Stimulated activated CD4-positive, alpha-beta T cell treated with anti-CD3 and anti-CD28 coated beads, Interleukin-1b, Interleukin-23, amount 100 ng/mL, for 24 hours (primary cell): ENCODE measurements at places on chromosomes 16 and 17.

- no peak for DNase-seq
Measured at GRCh38 chr16:87637357-87637756, 35.0 kb downstream of the JPH3 start.

- DNase-seq, result no peak
Measured at GRCh38 chr17:45246861-45247428, 14.9 kb downstream of the SPATA32 start.

DNA sequence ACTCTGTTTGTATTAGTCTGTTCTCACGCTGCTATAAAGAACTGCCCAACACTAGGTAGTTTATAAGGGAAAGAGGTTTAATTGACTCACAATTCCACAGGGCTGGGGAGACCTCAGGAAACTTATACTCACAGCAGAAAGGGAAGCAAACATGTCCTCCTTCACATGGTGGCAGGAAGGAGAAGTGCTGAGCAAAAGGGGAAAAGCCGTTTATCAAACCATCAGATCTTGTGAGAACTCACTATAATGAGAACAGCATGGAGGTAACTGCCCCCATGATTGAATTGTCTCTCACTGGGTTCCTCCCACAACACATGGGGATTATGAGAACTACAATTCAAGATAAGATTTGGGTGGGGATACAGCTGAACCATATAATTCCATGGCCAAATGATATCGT lies 30.9 kb downstream of the ABCC1 start:
- DNase-seq, result no peak

DNA sequence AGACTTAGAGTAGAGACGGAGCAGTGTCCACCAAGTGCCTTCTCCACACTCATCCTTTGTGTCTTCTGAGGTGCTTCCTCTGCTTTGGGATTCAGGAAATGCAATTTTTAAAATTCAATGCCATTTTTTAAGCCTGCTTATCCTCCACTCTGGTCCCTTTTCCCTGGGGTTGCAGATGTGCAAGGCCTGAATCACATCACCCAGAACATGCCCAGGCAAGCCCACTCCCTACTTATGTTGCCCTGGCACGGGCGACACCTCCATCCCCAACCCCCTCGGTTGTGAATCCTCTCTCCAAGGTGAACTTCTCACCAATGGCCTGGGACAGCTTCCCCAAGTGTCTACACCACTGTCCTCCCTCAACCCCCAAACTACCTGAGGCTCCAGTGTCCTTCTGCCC lies 116.2 kb downstream of the C17orf67 start:
- DNase-seq, result no peak

- no peak for DNase-seq
Measured at GRCh38 chr17:78255029-78255656, 23.7 kb downstream of the TMEM235 start.

GRCh38 chr17:19248928-19249574 lies 11.9 kb downstream of the EPN2 start:
- DNase-seq, result no peak

DNA sequence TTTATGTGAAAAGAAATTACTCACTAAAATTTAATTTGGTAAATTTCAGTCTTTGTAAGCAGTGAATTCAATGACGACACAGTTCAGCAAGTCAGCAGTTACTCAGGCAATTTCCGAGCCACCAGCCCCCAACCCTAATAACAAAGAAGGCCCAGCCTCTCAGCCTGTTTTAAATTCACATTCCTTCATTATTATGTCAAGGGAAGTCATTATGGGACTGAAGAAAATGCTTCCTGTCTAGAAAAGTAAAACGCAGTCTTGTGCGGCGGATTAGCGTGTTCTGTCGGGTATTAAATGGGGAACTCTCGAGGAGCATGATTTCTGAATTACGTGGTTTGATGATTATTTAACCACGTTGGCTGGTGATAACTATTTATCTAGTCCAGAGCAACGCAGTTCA lies 177.6 kb downstream of the AIPL1 start:
- no peak for DNase-seq

- DNase-seq, result no peak
Measured at GRCh38 chr16:61946019-61946418, 90.2 kb downstream of the CDH8 start.

DNA sequence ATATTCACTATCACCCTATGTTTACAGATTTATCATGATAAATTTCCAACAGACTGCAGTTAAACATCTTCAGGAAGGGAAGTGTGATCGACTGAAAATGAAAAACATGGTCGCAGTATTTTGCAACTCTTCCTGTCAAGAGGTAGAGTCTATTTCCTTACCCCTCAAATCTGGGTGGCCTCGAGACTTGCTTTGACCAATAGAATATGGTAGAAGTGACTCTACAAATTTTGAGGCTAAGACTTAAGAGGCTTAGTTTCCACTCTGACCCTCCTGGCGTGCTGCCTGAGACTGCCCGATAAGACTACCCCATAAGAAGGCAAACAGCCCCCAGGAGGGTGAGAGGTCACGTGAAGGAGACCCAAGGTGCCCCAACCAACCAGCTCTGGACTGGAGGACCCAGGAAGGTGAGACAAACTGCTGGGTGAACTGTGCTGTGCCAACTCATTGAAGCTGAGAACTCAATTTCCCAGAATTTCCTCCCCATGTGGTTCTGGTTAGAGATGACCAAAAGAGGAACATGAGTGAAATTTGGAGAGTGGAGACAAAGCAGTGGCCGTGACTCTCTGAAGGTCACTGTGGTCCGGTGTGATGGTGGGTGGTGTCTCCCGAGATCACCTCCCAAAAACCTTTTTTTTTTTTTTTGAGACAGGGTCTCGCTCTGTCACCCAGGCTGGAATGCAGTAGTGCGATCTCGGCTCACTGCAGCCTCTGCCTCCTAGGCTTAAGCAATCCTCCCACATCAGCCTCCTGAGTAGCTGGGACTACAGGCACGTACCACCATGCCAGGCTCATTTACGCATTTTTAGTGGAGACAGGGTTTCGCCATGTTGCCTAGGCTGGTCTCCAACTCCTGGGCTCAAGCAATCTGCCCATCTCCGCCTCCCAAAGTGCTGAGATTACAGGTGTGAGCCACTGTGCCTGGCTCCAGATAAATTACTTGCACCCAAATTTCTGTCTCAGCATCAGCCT lies 38.2 kb upstream of the LITAF start:
- no peak for DNase-seq

GRCh38 chr17:75356260-75356937 lies 49.1 kb downstream of the GRB2 start:
- DNase-seq, result no peak

GRCh38 chr17:78313735-78314648 lies 45.9 kb downstream of the SOCS3 start:
- peak; percentile 78 for DNase-seq

- no peak for DNase-seq
Measured at GRCh38 chr17:46868689-46869187, 17.4 kb downstream of the WNT9B start.

DNA sequence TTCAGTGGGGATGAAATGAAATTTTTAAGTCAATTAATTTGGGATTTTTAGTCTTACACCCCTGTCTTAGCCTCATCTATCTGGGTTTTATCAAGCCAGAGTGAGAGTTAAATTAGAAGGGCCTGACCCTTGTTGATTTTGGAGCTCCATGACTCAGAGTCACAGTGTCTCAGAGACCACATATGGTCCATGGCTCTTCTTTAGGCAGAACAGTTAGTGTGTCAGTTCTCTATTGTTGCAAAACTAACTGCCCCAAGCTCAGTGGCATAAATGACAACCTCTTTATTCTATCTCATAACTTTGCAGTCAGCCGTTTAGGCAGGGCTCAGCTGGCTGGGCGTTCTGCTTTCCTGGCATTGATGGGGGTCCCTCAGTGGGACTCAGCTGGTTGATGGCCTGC lies 44.7 kb downstream of the IRF8 start:
- no peak for DNase-seq

DNA sequence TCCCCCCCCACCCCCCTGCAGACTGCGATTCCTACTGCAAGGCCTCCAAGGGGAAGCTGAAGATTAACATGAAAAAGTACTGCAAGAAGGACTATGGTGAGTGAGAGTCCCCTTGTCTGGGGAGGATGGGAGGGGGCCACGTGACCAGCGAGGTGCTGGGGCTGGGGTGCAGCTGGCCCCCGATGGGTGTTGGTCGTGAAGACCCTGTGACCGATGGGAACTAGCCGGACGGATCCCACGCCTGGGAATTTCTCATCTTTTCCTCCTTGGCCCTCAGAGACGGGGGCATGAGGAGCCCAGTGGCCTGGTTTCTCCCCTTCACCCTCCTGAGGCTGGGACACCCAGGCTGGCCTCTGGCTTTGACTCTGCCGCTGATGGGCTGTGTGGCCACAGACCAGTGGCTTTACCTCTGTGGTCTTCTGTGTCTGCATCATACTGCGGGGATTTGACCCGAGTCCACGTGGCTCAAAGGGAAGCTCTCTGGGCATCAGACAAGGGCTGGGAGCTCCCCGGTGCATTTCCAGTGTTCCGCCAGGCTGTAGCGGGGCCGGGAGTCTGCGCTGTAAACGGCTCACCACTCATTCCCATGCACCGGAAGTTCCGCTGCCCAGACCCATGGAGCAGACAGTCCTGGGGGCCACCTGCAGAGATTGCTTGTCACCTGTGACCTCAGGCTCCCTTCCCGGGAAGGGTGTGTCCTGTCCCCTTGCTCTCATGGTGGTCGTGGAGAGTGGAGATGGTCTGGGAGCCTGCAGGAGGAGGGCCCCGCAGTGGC lies 200.0 kb downstream of the NTN1 start:
- DNase-seq, result no peak

GRCh38 chr17:57415751-57416207 lies 159.5 kb downstream of the MSI2 start:
- DNase-seq, result no peak

DNA sequence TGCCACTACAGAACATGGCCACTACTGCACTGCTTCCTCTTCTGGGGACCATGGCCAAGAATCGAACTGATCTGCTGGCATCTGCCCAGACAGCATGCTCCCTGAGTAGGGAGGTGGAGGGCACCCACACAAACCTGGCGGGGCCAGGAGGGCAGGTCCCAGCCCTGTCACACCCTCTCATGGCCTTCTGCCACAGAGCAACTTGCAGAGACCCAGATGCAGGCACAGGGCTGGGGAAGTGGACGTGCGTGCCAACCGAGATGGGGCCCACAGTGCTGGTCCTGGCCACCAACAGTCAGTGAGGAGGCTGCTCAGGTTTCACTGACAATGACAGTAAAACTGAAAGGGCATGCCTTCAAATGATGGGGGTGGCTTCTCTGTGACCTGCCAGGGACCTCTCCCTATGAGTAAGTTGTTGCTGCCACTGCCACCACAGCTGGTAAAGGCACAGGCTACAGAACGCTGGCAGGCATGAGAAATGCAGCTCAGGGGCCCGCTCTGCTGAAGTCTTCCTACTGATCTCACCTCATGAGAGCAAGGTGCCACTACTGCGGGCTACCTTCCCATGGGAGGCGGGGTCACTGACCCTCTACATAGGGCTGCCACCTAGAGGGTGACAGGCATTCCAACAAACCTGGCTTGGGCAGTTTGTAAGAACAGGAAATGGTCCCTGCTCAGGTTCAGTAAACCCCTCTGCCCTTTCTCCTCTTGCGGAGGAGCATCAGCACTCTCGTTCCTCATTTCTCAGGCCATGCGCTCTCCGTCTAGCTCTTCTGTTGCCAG lies 15.5 kb downstream of the HIC1 start:
- DNase-seq, result no peak

DNA sequence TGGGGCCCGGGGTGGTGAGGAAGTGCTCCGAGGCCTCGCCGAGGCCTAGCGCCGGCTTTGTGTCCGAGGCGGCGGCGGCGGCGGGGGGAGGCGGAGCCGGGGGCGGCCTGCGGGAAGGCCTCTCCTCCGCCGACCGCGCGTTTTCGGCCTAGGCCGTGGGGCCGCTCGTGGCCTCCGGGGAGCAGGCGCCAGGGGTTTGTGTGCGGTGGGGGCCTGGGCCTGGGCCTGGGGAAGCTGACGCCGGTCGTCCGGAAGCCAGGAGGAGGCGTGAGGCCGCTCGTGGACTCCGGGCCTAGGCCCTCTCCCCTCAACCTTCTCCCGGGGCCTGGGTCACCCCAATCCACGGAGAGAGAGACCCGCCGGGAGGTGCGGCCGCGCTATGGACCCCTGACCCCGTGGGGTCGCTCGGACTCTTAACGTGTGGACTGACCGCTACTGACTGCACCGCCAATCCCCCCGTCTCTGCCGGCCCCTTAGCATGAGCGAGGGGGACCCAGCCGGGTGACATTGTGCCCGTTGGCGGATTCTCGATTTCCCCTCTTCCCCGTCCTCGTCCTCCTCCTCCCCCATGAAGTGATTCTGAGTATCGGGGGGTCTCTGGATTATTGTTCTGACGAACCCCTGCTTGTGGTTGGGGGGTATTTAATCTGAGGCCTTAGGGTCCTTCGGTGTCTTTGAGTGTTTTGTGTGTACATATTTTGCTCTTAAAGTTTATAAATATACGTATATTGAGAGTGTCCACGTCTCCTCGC lies 660 bp downstream of the RBBP6 start:
- DNase-seq, result no peak

GRCh38 chr17:80102664-80103448 lies 1.5 kb downstream of the GAA start:
- DNase-seq, result no peak

- DNase-seq, result no peak
Measured at GRCh38 chr16:3234543-3234856, 458 bp downstream of the ZNF200 start.

DNA sequence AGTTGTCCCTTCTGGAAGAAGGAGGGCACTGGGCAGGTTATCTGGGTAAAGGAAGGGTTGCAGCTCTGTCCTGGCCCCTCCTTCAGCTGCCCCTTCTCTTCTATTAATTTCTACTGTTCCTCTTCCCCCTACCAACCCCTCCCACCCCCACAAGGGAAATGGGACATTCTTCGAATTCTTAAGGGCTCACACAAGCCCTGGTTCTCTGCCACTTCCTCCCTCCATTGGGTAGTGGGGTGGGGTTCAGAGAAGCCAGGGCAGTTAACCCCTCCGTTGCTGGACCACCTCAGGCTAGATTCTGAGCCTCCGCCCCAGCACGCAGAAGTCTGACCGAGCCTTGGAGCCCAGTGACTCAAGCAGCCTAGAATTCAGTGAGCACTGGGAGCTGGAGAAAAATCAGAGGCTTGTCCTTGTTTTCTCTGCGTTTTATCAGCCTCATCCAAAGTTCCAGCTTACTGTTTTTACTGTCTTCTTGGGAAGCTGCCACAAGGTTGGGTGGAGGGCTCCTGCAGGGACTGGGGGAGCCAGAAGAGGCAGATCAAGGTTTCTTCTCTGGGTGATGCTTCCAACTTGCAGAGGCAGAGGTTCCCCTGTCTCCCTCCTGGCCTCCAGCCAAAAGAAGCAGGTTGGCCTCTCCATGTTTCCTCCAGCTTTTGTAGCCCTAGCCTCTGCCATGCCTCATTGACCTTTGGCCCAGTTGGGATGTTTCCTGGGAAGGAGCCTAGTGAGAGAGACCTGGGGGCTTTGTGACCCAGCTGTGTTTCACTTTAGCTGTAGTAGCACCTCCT lies 10.2 kb downstream of the LASP1 start:
- DNase-seq, result no peak

DNA sequence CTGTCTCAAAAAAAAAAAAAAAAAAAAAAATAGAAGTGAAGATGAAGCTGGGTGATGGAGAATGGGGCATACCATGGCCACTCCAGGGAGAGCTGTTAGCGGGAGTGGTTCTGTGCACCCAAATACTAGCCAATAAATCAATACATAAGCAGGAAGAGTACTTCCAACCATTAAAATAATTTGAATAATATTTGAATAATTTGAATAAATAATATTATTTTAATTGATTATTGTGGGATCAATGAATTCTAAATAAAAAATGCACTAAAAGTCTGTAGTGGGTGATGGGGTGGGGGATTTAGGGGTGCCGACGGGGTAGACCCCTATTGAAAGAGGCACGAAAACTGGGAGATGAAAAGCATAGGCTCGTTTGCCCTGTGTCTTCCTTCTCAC lies 41.4 kb upstream of the CMIP start:
- no peak for DNase-seq

- no peak for DNase-seq
Measured at GRCh38 chr16:56353054-56353921, 72.1 kb downstream of the AMFR start.

GRCh38 chr16:13324851-13325250 lies 423.5 kb downstream of the SHISA9 start:
- DNase-seq, result no peak
